ENCODE measurements at places on chromosomes 11 and 22. TPM values are rescaled to one million over a fixed set of nuclear protein-coding genes. Genes with fewer than 3 reads are reported as not detected.

The TSPAN4 gene
- 32.5 TPM for total RNA-seq

The OR8D1 gene
- total RNA-seq: not detected

The DUSP8 gene
- total RNA-seq: 1.7 TPM

The OR52I1 gene
- not detected for total RNA-seq

The TRIM29 gene
- total RNA-seq: 1,029 TPM

The ARHGAP8 gene
- total RNA-seq: 10.3 TPM

The MB gene
- total RNA-seq: not detected
